COR-L47 (cell line): ENCODE measurements at places on chromosomes 2 and 18.

DNA sequence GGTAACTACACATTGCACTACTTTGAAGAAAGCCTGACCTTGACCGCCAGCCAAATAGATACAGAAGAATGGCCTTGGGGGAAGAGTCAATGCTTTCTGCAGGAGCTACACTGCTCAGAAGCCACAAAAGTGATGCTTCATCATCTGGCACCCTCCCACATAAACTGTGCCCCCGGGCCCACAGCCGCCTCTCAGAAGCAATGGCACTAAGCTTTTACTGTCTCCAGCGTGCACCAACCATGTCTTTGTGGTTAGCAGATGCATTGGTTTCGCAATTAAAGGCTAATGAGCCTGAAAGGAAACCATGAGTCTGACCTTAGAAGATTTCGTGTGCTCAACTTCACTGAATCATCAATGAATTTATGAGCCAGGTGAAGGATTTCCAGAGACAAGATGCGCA is 209.4 kb upstream of the TRIB2 start:
- no peak for DNase-seq

DNA sequence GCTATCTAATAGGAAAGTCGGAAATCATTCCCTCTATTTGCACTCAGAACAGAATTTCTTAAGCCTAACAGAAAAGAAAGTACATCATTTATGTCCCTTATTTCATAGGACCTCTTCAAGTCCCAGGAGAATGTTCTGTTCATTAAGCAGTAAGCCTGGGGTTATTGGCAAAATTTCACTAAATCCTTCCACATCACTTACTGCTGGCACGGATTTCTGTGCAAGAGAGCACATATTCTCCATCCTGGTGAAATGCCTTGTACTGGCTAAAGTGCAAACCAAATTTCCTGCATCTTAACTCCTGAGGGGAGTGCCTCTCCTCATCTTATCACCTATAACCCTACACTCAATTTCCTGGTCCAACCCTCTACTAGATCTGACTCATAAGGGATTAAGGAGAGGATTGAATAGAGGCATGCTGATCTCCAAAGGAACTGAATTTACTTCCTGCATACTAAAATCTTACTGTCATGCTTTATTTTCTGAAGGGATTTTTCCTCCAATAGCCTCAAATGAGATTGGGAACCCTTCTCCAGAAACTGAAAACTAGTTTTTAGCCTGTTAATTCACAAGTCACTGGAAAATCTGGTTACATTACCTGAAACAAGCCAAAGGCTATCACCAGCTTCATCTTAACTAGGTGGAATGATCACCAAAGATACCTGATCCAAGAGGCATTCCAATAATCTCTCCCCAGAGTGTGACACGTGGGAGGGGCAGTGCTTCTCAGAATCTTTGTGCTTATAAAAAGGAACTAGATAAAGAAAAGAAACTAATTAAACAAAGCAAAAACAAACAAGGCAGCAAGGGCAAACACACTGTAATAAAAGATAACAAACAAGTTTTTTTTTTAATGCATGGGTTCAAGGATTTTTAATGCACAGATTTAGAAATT is 311.1 kb downstream of the NR4A2 start:
- no peak for DNase-seq

GRCh38 chr2:220499225-220499624 is 871.8 kb downstream of the SLC4A3 start:
- no peak for DNase-seq

- DNase-seq = no peak
Measured at GRCh38 chr2:19687017-19687659, 214.6 kb downstream of the TTC32 start.

- DNase-seq = no peak
Measured at GRCh38 chr2:185338104-185338503, 400.5 kb upstream of the FSIP2 start.
